ENCODE measurements at places on chromosomes 1 and 21.

DNA sequence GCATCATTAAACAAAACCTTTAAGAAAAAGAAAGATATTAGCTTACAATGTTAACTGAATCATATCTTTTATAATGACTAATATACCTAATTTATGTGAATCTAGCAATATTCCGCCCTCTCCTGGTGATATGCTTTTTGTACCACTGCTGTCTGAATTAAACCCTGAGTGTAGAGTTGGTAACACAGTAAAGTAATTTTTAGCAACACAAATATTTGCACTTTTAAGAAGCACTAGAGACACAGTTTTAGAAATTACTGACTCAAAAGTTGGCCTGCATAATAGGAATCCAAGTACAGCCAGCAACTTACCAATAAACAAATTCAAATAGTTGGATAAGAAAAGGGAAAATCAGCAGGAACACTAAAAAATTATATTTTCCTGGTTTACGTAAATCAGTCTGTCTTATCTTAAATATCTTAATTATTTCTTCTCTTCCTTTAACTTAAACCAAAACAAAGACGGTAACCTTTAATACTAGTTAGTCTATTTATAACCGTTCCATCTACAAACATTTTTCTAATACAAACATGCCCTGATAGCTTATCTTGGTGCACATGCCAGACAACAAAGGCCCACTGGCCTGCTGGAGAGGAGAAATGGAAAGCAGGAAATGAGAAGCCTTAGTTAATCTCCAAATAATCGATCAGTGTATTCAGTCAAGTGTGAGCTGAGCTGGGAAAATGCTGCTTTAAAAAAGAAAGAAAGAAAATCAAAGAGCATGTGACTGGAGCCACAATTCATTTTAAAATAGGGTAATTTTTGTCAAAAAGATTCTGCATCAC, 246.0 kb downstream of the RERE start:
- no peak for DNase-seq

GRCh38 chr1:223180731-223181321, 37.8 kb upstream of the TLR5 start:
- no peak for DNase-seq

- DNase-seq, result no peak
Measured at GRCh38 chr1:218347336-218347722, 2.2 kb downstream of the TGFB2 start.

DNA sequence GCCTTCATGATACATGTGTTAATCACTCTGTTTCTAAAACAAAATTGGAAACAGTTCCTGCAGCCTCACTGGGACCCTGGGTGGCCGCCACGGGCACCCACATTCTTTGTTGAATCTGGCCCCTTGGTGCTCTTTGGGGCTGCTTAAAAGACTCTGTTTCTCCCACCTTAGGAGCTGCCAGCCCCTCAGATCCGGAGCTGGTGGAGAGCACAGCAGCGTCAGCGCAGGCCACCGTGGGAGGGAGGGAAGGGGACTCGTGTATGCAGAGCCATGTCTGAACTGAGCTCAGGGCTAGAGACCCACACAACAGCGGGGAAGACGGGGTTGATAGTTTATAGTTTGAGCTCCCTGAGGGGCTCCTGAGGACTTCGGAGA, 121.2 kb downstream of the CNIH3 start:
- no peak for DNase-seq

DNA sequence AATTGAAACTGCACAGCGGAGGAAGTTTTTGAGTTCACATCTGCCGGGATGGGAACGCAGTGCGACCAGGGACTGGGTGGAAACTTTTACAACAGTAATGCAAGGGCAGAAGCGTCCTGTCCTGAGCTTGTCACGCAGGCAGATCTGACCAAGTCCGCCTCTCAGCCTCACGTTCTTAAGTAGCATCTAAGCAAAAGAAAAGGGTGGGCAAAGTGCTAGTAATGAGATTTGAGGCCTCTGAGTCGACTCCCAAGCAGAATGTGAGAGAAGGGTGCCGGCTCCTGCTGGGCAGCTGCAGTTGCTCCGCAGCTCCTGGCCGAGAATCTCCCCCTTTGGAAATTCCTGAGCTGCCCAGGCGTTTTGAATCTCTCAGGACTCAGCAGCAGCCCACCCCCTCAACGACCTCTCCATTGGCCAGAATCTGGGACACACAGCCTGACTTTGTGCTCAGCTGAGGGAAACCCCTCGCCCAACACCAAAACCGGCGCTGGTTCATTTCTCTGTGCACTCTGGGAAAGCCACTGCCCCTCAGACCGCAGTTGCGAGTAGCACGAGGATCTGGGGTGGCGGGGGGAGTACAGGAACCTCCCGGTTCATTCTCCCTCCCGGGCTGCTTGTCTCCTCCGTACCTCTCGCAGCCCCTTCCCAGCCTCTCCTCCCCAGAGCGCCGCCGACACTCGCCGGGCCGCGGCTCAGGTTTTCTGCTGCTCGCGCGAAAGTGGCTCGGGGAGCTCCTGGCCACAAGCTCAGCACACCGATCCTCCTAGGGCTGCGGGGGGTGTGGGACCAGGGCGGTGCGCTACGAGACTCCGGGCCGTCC, 913 bp upstream of the S1PR1 start:
- DNase-seq, result no peak

DNA sequence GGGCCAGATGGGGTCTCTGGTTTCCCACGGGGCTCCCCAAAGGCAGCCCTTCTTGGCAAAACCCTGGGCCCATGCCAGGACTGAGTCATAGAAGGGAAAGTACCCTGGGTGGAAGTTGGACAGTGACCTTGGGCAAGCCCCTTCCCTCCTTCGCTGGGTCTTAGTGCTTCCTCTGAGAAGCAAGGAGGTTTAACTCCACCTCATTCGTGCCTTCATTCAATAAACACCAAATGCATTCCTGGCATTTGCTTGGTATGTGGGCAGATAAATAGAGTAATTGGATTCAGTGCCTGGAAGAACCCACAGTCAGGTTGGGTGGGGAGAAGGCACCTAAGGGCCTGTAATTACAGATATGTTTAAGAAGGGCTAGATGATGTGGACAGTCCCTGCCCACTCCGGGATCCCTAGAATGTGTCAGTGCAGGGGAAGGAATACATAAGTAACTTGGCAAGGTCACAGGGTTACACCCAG, 36.3 kb upstream of the CITED4 start:
- DNase-seq, result no peak

- DNase-seq, result no peak
Measured at GRCh38 chr1:170676628-170677027, 12.7 kb downstream of the PRRX1 start.
